ENCODE measurements at places on chromosomes 11 and 22.

- DNase-seq, result peak; percentile 30
Observed at GRCh38 chr11:33633251-33634003, 67.2 kb downstream of the C11orf91 start.

DNA sequence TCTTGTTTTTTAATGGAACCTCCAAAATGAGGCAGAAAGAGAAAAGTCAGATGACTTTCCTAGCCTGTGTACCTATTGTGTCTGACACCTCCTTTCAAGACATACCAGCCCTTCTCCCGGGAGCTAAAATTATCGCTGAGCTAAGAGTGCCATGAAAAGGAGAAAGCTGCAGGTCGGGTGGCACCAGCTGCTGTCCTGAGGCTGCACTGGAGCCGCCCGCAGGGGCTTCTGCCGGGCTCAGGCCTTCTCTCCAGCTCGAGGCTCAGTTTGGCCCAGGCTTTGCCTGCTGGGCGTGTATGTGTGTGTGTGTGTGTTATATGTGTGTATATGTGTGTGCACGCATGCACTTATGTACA lies 27.7 kb upstream of the RAB1B start:
- DNase-seq, result no peak

DNA sequence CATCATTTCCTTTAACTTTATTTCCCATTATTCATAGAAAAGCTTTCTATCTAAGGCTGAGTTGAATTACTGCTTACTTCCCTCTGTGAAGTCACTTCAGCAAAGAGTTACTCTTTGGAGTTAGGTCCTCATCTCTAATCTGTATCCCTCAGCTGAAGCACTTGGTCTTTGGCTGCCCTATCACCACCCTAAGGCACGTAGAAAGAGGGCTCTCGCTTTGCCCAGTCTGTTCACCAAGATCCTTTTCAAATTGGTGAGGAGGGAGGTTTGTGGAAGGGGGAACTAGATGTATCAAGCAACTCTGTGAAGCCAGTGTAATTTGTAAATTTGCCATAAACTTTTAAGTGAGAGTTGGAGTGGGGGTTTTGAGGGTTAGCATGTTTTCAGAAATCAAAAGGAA lies 43.4 kb downstream of the PAX6 start:
- DNase-seq, result no peak

GRCh38 chr11:111001986-111002611 lies 243.4 kb upstream of the POU2AF2 start:
- no peak for DNase-seq

- no peak for DNase-seq
Observed at GRCh38 chr11:72229336-72229924, 4.9 kb downstream of the INPPL1 start.

- DNase-seq, result no peak
Observed at GRCh38 chr11:134331354-134332188, at the start of gene GLB1L2. TSS of gene GLB1L2 (plus strand) at chr11:134331988. CDS start at chr11:134332062, 74 bp downstream.

DNA sequence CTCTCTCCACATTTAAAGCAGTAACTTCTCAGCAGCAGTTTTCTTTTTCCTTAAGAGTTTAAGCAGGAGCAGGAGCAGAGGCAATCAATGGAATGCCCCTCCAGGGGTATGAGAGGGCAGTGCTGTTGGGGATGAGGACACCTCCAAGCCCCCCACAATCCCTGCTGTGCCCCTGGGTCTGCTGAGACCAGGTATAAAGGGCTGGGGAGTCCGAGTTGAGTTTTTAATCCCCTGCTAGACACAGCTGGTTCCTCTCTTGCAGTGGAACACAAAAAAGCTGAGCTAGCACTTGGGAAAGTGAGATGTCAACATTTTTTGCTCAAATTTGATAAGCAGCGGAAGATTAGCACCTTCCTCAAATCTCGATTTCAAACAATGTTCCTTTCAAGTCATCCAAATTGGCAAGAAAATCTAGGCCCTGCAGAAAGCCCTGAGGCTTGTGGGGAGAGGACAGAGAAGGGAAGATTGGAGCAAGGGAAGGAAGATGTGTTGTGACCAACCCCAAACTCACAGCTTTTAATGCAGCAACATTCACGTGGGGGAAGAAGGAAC lies 581.9 kb downstream of the SOX6 start:
- DNase-seq, result no peak

GRCh38 chr22:41620589-41621098 lies at the start of gene DESI1:
TSS of gene DESI1 (minus strand) at chr22:41621043. CDS start at chr22:41620839, 204 bp downstream.
- no peak for DNase-seq

GRCh38 chr11:134250675-134251074 lies 2.5 kb downstream of the THYN1 start:
- DNase-seq, result no peak

GRCh38 chr22:22959147-22959827 lies 71.7 kb downstream of the IGLL5 start:
- DNase-seq, result peak; percentile 38

DNA sequence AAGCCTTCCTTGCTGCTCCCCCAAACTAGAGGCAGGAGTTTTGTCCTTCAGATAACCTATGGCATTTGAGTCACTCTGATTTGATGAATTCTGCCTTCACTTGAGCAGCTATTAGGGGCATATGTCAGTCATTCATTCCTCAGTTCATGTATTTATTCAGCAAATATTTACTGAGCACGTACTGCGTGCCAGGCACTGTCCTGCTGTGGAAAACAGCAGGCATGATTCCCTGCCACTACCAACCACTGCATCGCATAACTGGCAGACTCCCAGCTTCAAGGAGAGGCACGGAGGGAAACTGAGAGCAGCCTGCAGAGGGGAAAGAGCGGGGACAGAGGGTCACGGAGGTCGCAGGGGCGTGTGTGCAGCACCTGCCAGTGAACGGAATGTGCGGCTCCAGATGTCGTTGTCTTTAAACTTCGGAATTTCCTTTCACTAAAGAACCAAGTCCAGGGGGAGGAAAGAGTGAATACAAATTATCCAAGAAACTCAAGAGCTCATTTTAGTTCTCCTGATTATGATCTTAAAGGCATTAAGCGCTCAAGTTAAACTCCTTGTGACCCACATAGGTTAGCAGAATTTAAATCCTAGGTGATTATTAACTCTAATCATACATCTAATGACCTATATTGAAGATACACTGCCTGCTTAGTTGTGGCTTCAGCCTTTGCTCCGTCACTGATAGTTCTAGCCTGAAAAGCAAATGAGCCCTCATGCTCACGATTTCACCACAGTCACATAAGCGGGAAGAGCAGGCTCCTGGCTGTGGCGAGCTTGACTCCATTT lies 12.6 kb downstream of the PPARA start:
- no peak for DNase-seq

DNA sequence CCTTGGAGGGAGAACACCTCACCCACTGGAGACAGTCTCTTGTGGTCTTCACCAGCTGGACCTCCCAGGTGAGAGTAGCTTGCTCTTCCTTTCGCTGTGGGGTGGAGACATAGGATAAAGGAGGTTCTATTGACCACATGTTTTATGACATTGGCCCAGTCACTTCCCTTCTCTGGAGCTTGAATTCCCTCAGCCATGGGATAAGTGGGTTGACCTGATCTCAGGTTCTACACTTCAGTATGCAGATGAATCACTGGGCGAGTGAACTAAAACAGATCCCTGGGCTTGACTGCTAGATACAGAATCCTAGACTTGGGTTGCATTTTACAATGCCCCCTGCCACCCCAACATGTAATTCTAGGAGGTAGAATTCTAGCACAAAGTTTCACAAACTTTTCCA lies 54.8 kb upstream of the PRSS23 start:
- DNase-seq, result no peak

- no peak for DNase-seq
Observed at GRCh38 chr22:27466778-27467438, 334.6 kb downstream of the MN1 start.

GRCh38 chr11:44726283-44727113 lies at the start of gene TSPAN18:
TSS of gene TSPAN18 (plus strand) at chr11:44726962. CDS start at chr11:44906417, 179,455 bp downstream.
- no peak for DNase-seq

GRCh38 chr11:63534895-63535461 lies 1.6 kb upstream of the PLAAT4 start:
- no peak for DNase-seq

GRCh38 chr11:123429336-123429735 lies 733 bp upstream of the GRAMD1B start:
- no peak for DNase-seq

DNA sequence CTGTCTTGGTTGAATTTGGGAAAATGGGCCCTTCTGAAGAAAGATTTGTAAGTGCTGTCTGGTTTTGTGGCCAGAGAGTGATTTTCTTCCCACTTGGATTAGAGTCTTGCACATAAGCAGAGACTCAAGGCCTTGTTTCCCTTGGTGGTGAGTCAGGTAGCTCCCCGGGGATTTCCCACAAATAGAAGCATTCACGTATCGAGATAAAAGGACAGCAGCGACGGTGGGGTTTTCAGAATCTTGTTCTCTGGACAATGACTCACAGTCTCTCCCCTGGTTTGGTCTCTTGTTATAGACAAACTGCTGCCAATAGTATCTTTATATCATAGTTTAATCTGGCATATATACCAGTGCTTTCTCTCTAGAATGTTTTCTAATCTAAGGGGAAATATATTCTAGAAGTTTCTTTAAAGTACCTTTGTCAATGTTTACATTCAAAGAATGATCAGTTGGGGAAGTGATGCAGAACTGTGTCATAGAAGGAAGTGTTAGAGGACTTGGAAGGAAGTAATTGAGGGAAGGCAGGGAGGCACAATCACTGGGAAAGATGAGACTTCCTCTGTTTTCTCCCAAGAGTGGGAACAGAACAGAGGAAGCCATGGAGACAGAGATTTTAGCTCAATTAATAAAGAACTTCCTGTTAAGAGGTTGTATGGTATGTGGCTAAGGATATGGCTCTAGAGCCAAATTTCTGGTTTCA lies 18.1 kb downstream of the POLA2 start:
- DNase-seq, result no peak

DNA sequence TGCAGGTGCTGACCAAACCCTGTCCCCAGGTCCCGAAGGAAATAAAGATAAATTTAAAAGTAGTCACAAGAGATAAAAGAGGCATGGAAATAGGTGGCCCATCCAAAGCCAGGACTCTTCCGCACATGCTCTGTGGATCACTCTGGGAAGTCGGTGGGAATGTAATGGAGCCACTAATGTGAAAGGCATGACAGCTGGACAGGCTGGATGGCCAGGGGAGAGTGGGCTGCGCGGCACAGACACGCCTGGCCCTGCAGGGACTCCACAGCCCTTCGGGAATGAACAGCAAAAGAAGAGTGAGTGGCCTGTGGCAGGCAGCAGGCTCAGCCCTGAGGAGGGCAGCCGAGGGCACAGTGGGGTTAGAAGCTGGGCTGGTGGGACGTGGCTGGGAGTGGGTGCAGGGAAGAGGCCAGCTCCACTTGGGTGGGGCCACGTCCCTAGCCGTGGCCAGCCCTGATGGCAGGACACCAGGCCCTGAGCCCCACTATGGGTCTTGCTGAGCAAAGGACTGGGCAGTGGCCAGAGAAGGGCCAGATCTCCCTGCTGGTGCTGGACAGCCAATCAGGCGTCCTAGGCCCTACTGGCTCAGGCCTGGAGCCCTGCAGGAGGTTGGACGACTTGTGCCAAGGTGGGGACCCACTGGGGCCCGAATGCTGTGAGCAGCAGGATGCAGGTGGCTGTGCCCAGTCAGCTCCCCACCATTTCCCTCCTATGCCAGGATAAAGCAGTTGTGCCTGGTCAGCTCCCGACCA lies 31.3 kb upstream of the GNB1L start:
- no peak for DNase-seq

- no peak for DNase-seq
Observed at GRCh38 chr11:93324500-93324899, 6.0 kb upstream of the DEUP1 start.

- DNase-seq, result no peak
Observed at GRCh38 chr11:73818846-73819245, 31.2 kb downstream of the MRPL48 start.

- DNase-seq, result no peak
Observed at GRCh38 chr11:93740031-93740729, 1.1 kb downstream of the TAF1D start.

DNA sequence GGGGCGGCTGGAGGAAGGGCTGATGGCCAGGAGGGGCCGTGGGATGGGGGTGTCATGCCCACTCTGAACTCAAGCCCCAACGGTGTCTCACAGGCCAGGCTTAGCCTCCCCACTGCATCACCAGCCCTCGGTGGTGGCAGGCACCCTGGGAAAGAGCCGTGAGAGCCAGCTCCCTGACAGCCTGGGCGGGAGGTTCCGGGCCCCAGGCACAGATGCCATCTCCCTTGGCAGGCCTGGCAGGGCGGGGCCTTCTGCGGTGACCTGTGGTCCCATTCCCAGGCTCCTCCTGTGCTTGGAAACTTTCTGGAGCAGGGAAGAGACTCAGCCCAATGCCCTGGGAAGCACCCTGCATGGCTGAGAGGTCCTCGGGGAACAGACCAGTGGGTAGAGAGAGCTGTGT lies 4.8 kb downstream of the PHLDA2 start:
- DNase-seq, result no peak

GRCh38 chr11:2096919-2097301 lies 42.3 kb downstream of the IGF2 start:
- DNase-seq, result no peak

DNA sequence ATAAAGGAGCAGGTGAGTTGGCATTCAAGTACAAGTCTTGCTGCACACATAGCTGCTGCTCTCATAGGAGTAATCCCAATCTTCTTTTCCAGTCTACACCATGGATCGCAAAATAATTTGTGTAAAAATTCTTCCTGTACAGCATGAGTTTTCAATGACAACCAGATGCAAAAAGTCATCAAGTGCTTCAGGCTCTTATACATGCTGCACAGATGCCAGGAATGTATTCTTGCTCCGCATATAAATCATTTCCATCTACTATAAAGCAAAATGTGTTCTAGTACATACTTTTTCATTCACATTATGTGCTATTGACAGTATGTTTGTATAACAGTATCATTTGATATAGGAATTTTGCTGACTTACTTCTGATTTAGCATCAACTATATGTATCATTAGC lies 35.4 kb downstream of the NXPE2 start:
- DNase-seq, result no peak

DNA sequence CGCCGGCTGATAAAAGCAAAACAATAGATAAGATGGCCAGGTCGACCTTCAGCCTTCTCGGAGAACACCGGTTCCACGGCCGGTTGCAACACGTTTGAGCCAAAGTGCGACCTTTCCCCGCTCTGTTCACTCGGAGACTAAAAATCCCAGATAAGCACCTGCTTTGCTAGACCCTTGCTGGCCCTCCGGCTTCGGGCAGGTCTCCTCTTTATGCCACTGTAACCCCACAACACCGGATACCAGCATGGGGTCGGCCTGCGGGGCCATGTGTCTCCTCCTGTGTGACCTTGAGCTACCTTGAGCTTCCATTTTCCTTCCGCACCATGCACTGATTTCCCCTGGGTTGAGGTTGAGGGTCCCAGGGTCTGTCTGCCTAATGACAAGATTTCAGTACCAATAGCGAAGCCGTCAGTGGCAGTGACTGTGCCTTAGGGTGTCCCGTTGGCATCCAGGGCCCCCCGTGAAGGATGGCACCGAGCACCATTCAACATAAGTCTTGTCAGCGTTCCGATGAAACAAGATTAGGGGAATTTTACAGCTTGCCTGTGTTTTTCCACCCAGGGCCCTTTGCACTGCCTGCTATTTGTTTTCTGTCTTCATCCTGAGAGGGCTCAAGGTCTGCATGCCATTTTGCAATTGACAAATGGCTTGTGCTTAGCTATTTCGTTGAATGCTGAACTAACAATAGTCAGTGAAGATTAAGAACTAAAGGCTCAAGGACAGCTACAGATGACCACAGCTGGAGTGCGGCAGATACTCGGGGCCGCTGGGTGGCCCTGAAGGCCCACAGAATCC lies 118.6 kb downstream of the KCNQ1 start:
- DNase-seq, result no peak
